ENCODE measurements at places on chromosomes 3 and 15. TPM values are rescaled to one million over a fixed set of nuclear protein-coding genes. Genes with fewer than 3 reads are reported as not detected.

The SRGAP3 gene
- polyA plus RNA-seq: 31.5 TPM

The PSTPIP1 gene
- polyA plus RNA-seq: not detected

The MYRIP gene
- 0.76 TPM for polyA plus RNA-seq

The MYO1E gene
- 0.38 TPM for polyA plus RNA-seq

The KNSTRN gene
- polyA plus RNA-seq: 38.3 TPM

The ALCAM gene
- polyA plus RNA-seq: 94.7 TPM

The COPB2 gene
- 59.5 TPM for polyA plus RNA-seq

The SLC9C1 gene
- not detected for polyA plus RNA-seq

The ZNF860 gene
- 1.2 TPM for polyA plus RNA-seq

The CLRN1 gene
- 0.18 TPM for polyA plus RNA-seq

The CLSTN2 gene
- polyA plus RNA-seq: 12.3 TPM

The ISG20 gene
- 5.9 TPM for polyA plus RNA-seq

The TMCO5A gene
- not detected for polyA plus RNA-seq

The NDUFB5 gene
- 272 TPM for polyA plus RNA-seq

The ATP13A5 gene
- not detected for polyA plus RNA-seq

The XCR1 gene
- not detected for polyA plus RNA-seq

The WDR5B gene
- polyA plus RNA-seq: 6.9 TPM

The SLC15A2 gene
- 1.6 TPM for polyA plus RNA-seq

The GABRA5 gene
- polyA plus RNA-seq: 25.3 TPM

The LRRC58 gene
- 8.1 TPM for polyA plus RNA-seq

The CORO2B gene
- 17.1 TPM for polyA plus RNA-seq

The SERPINI2 gene
- 1.7 TPM for polyA plus RNA-seq

The GOLGA6L4 gene
- polyA plus RNA-seq: 8.4 TPM

The EFHB gene
- polyA plus RNA-seq: 1.0 TPM

The MUC4 gene
- polyA plus RNA-seq: not detected

The FANCD2OS gene
- polyA plus RNA-seq: not detected

The RAD18 gene
- 4.7 TPM for polyA plus RNA-seq

The DYNLT2B gene
- 276 TPM for polyA plus RNA-seq

The TIMP4 gene
- not detected for polyA plus RNA-seq

The CD200R1 gene
- 0.72 TPM for polyA plus RNA-seq

The GPX1 gene
- 130 TPM for polyA plus RNA-seq

The CGGBP1 gene
- polyA plus RNA-seq: 120 TPM

The GOLGA8K gene
- polyA plus RNA-seq: not detected

The CACNA2D2 gene
- 7.8 TPM for polyA plus RNA-seq

The NUP210 gene
- polyA plus RNA-seq: 8.2 TPM

The MTFMT gene
- polyA plus RNA-seq: 14.4 TPM

Data from neural cell (in vitro differentiated cells).